Activated CD8-positive, alpha-beta memory T cell treated with anti-CD3 and anti-CD28 coated beads, Interleukin-2, amount 10 ng/mL, durations not matched to agents 7 days and 5 days (primary cell): ENCODE measurements at places on chromosomes 1 and 21. TPM values are rescaled to one million over a fixed set of nuclear protein-coding genes. Genes with fewer than 3 reads are reported as not detected.

Gene RNU1-3
- 922 TPM for total RNA-seq

Gene GPR161
- total RNA-seq: 0.37 TPM

Gene RGSL1
- not detected for total RNA-seq

DNA sequence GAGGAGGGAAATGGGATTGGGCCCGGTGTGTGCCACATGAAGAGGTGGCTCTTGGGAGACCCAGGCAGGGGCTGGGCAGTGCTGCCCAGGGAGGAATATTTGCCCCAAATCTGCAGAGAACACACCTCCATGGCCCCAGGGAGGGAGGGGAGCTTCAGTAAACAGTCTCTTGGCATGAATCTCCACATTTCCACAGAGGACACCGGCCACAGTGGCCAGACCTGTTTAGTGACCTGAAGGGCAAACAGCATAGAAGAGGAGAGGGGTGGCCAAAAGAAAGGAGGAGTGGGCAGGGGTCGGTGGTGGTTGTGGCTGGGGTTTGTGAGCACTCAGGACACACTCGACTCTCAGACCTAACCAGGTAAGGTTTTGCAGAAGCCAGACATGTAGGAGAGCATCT, 54.0 kb upstream of the IFFO2 start:
- H3K4me3 ChIP-seq: peak overlapping the region; percentile 25
- no peak overlapping the region for H3K27ac ChIP-seq
- peaks cover 21% of the 10 kb centered on the region for H3K27me3 ChIP-seq
- H3K4me1 ChIP-seq: peaks cover 24% of the 10 kb centered on the region
- no peak for DNase-seq
- H3K36me3 ChIP-seq: no peaks in the 10 kb centered on the region

DNA sequence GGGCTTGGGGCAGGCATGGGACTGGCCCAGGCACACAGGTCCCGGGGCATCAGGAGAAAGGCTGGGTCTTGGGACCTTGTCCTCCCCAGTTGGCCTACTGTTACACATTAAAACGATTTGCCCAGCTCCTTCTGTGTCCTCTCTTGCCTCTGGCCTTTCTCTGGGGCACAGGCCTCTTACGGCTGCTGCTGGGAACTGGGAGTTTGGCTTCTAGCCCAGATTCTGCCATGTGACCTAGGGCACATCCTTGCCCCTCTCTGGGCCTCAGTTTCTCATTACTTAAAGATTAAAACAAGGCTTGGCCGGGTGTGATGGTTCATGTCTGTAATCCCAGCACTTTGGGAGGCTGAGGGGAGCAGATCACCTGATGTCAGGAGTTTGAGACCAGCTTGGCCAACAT, 14.0 kb downstream of the KDF1 start:
- H3K27ac ChIP-seq: no peak overlapping the region
- peaks cover 30% of the 10 kb centered on the region for H3K36me3 ChIP-seq
- no peak for DNase-seq

GRCh38 chr1:156579472-156579871, at the start of gene TTC24:
Gene TTC24 (plus strand): TSS chr1:156579723. CDS start chr1:156581365, 1,642 bp downstream.
- no peaks in the 10 kb centered on the region for H3K36me3 ChIP-seq
- peaks cover 7% of the 10 kb centered on the region for H3K27me3 ChIP-seq
- no peak for DNase-seq

- H3K4me1 ChIP-seq: no peaks in the 10 kb centered on the region
- H3K27me3 ChIP-seq: no peaks in the 10 kb centered on the region
- DNase-seq: no peak
- H3K36me3 ChIP-seq: no peaks in the 10 kb centered on the region
These were observed 687.0 kb downstream of the ADGRL2 start for GRCh38 chr1:82487778-82488177.

DNA sequence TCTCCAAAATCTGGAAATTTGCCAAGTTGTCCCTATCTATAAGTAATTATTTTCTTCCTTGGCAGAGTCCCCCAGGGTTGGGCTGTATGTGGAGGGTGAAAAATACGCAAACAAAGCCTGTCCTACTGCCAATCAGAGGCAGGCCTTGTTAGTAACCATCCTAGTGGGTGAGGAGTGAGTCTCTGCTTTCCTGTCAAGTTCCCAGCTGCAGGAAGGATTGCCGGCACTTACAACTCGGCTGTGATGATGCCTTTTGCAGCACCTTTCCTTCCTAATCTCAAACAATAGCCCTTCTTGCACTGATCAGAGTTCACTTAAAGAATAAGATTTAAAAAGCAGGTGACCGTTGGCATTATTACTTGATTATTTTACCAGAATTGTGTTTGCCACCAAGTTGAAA, 31.3 kb upstream of the FGGY start:
- no peaks in the 10 kb centered on the region for H3K36me3 ChIP-seq
- H3K4me3 ChIP-seq: no peak overlapping the region
- no peak for DNase-seq
- peaks cover 5% of the 10 kb centered on the region for H3K27me3 ChIP-seq

GRCh38 chr1:235939480-235939775, 72.7 kb upstream of the LYST start:
- no peak overlapping the region for H3K27ac ChIP-seq
- no peak for DNase-seq
- peaks cover 9% of the 10 kb centered on the region for H3K36me3 ChIP-seq
- no peak overlapping the region for H3K4me3 ChIP-seq

GRCh38 chr21:40176724-40177123, 309.5 kb downstream of the PCP4 start:
- no peak overlapping the region for H3K4me3 ChIP-seq
- no peaks in the 10 kb centered on the region for H3K4me1 ChIP-seq

DNA sequence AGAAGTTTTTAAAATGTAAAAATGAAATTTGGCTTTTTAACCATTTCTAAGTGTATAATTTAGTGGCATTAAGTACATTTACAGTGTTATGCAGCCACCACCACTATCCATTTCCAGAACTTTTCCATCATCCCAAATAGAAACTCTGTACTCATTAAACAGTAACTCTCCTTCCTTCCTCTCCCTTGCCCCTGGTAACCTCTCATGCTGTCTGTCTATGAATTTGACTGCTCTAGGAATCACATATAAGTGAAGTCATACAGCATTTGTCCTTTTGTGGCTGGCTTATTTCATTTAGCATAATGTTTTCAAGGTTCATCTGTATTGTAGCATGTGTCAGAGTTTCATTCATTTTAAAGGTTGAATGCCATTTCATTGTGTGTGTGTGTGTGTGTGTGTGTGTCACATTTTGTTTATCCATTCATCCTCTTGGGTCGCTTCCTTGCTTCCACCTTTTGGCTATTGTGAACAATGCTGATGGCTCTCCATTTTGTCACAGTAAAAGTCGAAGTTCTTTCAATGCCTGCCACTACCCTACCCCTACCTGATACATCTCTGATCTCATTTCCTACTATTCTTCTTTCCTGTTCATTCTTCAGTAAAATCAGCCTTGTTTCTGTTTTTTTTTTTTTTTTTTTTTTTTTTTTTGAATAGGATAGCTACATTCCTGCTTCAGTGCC, 45.3 kb downstream of the F3 start:
- no peak overlapping the region for H3K27ac ChIP-seq
- H3K4me3 ChIP-seq: no peak overlapping the region
- no peaks in the 10 kb centered on the region for H3K27me3 ChIP-seq
- peaks cover 26% of the 10 kb centered on the region for H3K36me3 ChIP-seq

Gene LCE2A
- total RNA-seq: not detected

GRCh38 chr1:186079084-186079684, 295.9 kb downstream of the TPR start:
- no peak overlapping the region for H3K4me3 ChIP-seq
- H3K4me1 ChIP-seq: peaks cover 10% of the 10 kb centered on the region
- H3K36me3 ChIP-seq: no peaks in the 10 kb centered on the region
- DNase-seq: no peak
- no peak overlapping the region for H3K27ac ChIP-seq

DNA sequence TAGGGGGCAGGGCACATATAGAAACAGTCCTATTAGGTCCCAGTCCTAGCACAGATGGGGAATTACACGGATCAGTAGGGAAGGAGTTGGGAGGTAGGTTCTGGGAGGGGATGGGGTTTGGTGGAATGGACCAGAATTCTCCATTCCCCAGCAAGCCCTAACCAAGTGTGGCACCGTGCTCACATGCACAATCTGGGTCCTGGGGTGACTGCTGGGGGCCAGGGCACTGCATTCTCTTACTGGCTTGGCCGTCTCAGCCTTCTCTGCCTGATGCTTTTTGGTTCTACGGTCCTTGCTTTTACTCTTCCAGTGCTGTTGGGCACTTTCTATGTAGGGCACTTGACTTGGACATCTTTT, 53.9 kb downstream of the NENF start:
- H3K27ac ChIP-seq: no peak overlapping the region
- no peaks in the 10 kb centered on the region for H3K36me3 ChIP-seq
- DNase-seq: no peak
- no peak overlapping the region for H3K4me3 ChIP-seq
- H3K27me3 ChIP-seq: peaks cover 14% of the 10 kb centered on the region

GRCh38 chr1:220485131-220485530, 42.8 kb upstream of the MARK1 start:
- H3K4me3 ChIP-seq: no peak overlapping the region
- no peaks in the 10 kb centered on the region for H3K36me3 ChIP-seq
- H3K4me1 ChIP-seq: no peaks in the 10 kb centered on the region
- no peak for DNase-seq
- H3K27me3 ChIP-seq: no peaks in the 10 kb centered on the region
- H3K27ac ChIP-seq: no peak overlapping the region

DNA sequence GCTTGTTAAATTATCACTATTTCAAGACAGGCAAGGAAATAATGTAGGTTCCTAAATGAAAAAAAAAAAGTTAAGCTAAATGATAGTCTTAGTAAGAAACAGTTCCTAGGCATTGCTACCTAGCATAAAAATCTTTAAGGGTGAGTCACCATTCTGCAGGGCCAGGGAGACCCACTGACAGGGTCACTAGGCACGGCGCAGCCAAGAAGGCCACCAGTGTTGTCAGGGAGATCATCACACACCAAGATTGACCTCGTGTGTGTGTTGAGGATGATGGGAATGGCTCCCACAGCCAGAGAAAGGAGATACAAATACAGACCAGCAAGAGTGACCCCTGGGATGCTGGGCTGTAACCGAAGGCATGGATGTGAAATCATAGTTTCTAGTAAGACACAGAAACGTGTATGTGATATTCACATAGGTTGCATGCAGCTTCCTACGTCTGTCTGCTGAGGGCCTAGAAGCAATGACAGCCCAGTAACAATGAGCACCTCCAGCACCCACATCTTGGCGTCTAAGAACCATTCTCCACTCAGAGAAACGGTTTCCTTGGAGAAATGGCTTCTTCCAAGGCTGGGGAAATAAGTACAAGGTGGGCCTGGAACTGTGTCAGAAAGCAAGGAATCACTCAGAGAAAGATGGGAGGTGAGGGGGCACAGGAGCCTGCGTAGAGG, 29.1 kb downstream of the RIPK4 start:
- peaks cover 2% of the 10 kb centered on the region for H3K27me3 ChIP-seq
- no peak for DNase-seq
- no peak overlapping the region for H3K4me3 ChIP-seq
- no peak overlapping the region for H3K27ac ChIP-seq
- H3K36me3 ChIP-seq: no peaks in the 10 kb centered on the region

Gene TNFRSF1B
- total RNA-seq: 294 TPM

DNA sequence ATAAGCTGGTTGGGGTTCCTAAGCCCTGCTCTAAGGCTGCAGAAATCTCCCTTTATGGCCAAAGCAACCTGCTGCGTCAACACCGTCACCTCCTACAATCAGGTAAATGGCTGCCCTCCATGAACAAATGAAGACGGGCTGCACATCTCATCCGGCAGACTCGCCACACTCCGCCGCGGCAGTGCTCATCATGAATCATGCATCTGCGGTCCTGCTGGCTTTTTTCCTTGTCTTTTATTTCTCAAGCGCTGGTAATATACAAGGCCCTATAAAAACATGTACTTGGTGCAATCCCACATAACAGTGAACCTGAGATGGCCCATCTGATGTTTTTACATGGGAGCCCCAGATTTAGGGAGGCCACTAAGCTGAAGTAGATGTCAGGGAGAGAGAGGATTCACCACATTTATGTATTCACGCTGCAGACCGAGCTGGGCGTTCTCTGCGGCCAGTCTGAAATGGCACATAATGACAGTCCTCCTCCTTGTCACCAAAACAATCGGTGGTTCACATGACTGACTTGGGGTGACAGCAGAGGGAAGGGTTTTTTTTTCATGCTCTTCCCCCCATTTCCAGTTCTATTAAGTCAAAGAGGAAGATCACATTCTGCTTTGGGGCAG, 91.6 kb downstream of the KAZN start:
- no peak for DNase-seq
- no peak overlapping the region for H3K4me3 ChIP-seq
- H3K36me3 ChIP-seq: no peaks in the 10 kb centered on the region
- H3K27ac ChIP-seq: no peak overlapping the region
- no peaks in the 10 kb centered on the region for H3K4me1 ChIP-seq

DNA sequence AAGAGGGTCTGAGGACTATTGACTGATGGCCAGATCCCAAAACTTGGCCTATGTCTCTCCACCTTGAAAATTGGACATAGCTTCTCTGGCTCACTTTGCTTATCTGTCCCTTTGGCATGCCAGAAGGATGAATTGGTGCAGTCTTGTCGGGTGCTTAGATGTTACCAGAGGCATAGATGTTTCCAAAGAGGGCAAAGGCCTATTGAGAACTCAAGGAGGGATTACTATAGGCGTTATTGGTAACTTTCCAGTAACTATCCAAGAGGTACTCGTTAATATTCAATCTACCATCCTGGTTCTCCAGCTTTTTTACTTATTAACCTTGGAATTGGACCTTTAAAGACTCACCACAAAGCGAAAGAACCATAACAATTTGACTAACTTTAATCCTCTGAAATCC, 368.3 kb upstream of the ESRRG start:
- no peak overlapping the region for H3K27ac ChIP-seq
- H3K27me3 ChIP-seq: peaks cover 18% of the 10 kb centered on the region

Gene LCE1D
- not detected for total RNA-seq

GRCh38 chr1:212495766-212496494, 63.2 kb downstream of the NENF start:
- H3K36me3 ChIP-seq: no peaks in the 10 kb centered on the region
- no peak for DNase-seq
- H3K27ac ChIP-seq: no peak overlapping the region
- H3K27me3 ChIP-seq: peaks cover 18% of the 10 kb centered on the region

DNA sequence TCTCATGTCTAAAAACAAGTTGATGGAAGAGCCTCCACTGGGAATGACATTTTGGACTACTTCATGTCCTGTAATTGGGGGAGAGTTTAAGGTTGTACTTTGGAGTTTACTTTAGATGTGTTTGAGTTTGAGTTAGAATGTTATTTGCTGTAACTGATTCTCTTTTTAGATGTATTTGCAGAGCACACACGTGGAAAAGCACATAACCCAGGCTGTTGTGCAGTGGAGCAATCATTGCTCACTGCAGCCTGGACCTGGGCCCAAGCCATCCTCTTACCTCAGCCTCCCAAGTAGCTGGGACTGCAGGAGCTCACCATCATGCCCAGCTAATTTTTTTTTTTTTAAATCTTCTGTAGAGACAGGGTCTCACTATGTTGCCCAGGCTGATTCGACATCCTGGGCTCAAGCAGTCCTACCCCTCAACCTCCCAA, 36.7 kb upstream of the SH3D21 start:
- no peak for DNase-seq
- peaks cover 7% of the 10 kb centered on the region for H3K4me1 ChIP-seq
- H3K27ac ChIP-seq: no peak overlapping the region
- H3K27me3 ChIP-seq: no peaks in the 10 kb centered on the region

- H3K36me3 ChIP-seq: no peaks in the 10 kb centered on the region
- H3K27me3 ChIP-seq: no peaks in the 10 kb centered on the region
- peaks cover 45% of the 10 kb centered on the region for H3K4me1 ChIP-seq
- no peak overlapping the region for H3K27ac ChIP-seq
- DNase-seq: no peak
- no peak overlapping the region for H3K4me3 ChIP-seq
These were observed 12.1 kb upstream of the AIM2 start for GRCh38 chr1:159088546-159089183.

- peaks cover 3% of the 10 kb centered on the region for H3K4me1 ChIP-seq
- H3K36me3 ChIP-seq: no peaks in the 10 kb centered on the region
- H3K27ac ChIP-seq: no peak overlapping the region
- H3K27me3 ChIP-seq: peaks cover 18% of the 10 kb centered on the region
- H3K4me3 ChIP-seq: no peak overlapping the region
These were observed 182.9 kb upstream of the CSF3R start for GRCh38 chr1:36665478-36666080.
